Stimulated activated CD4-positive, alpha-beta T cell treated with anti-CD3 and anti-CD28 coated beads, Interleukin-4, amount 100 ng/mL, for 4 hours (primary cell): ENCODE measurements at places on chromosomes 13 and 19.

DNA sequence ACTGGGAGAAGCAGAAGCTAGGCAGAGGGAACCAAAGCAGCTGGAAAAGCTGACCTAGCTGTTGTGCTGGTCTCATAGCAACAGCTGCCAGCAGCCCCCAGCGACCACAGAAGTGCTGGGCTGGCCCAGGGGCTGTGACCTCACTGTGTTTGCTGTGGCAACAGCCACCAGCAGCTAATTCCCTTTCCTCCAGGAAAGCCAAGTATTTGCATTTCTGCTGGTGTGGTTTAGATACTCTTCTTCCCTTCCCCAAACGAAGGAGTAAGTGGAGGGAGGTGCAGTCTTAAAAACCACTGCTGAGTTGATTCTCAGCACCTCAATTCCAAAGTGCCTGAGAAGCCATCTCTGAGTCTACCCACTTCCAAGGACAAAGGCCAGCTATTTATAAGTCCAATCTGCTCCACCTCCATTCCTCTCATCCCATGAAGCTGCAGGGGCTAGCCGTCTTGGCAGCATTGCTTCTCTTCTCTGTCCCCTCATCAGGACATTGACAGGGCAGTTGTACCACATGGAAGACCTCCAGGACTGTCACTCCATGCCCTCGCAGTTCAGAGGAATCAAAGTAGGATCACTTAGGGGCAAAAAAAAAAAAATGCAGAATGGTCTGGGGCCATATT lies 11.5 kb upstream of the CCDC97 start:
- no peak for DNase-seq

DNA sequence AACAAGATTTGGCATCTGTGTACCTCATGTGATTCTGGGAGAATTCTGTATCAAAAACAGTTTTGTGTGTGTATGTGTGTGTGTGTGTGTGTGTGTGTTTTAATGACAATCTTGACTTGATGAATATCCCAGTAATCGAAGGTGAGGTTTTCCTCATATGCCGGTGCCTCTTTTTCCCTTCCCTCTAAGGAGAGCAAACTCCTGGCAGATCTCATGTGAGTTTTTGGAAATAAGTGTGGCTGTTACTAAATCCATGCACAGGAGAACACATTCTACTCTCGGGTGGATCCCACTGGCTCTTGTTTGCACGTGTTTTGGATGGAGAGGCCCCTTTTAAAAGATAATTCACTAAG lies 29.0 kb upstream of the CEBPG start:
- no peak for DNase-seq

GRCh38 chr13:102915393-102915930 lies 69.6 kb downstream of the ERCC5 start:
- no peak for DNase-seq

DNA sequence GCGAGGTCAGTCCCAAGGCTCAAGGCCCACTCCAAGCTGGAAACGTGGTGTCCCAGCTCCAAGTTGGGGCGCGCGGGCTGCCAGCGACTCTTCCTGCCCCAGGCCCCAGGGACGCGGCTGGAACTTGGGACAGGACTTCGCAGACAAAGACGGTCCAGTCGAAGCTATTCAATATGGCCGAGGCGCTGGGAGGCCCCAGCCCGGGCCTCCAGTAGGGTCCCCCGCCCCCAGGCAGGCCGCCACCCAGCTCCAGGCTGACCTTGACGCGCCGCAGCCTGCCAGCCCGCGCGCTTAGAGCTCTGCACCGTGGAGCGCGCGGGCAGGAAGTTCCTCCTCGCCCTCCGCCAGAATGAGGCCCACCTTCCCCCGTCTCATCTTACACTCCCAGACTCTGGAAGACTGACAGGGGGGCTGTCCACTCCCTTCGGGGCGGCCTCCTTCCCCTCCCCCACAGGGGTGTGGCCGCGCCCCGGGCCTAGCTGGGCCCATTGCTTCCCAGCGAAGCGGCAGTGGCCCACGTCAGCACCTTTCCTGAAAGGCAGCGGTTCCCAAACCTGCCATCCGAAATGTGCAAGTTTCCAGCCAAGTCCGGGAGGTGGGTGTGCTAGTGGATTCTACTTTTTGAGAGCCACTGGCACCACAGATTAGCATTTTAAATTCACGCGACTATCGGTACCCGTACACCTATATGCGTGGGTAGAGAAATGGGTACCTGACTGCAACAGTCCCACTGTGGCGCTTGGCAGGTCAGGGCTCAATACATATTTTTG lies at the start of gene CCDC8:
Gene CCDC8, minus strand, starts transcription at position 303 of the 770 bp plus-strand sequence. CDS start 754 bp downstream, outside the sequence.
- DNase-seq = no peak

DNA sequence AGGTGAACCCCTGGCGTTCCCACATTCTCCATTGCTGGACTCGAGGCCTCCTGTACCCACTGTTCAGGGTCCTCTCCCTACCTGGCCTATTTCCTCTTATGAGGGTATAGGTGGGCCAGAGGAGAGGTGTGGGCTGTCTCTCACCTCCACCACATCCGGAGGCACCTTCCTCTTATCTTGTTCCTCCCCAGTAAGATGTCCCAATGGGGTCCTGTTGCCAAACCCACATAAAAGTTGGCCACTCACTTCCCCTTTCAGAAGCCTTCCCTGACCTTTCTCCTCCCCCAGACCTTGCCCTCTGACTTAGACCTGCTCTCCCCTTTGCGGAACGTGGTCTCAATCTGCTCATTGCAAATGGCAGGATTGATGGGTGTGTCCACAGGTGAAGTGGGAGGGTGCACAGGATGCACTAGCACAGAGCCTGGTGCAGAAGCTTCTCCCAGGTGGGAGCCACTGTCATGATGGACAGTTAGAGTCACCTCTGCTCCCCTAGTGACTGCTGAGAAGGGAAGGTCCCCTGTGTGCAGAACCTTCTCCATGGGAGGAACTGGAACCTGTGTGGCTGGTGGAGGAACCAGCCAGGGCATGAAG lies 1.3 kb downstream of the CYP4F3 start:
- no peak for DNase-seq

DNA sequence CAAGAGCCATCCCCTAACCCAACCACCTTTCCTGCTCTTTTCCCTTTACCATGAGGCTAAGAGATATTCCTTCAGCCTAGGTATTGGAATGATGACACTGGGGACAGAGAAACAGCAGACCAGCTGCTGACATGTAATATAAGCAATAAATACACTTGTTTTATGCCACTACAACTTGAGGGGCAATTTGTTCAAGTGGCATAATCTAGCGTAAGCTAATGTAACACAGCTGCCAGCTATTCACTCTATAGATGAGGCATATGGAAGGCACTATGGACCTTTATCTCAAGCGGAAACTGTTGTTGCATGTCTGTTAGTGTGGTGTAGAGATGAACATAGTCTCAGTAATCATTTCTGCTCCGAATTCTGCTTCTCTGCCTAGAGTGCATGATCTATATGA lies 111.1 kb downstream of the STARD13 start:
- no peak for DNase-seq

DNA sequence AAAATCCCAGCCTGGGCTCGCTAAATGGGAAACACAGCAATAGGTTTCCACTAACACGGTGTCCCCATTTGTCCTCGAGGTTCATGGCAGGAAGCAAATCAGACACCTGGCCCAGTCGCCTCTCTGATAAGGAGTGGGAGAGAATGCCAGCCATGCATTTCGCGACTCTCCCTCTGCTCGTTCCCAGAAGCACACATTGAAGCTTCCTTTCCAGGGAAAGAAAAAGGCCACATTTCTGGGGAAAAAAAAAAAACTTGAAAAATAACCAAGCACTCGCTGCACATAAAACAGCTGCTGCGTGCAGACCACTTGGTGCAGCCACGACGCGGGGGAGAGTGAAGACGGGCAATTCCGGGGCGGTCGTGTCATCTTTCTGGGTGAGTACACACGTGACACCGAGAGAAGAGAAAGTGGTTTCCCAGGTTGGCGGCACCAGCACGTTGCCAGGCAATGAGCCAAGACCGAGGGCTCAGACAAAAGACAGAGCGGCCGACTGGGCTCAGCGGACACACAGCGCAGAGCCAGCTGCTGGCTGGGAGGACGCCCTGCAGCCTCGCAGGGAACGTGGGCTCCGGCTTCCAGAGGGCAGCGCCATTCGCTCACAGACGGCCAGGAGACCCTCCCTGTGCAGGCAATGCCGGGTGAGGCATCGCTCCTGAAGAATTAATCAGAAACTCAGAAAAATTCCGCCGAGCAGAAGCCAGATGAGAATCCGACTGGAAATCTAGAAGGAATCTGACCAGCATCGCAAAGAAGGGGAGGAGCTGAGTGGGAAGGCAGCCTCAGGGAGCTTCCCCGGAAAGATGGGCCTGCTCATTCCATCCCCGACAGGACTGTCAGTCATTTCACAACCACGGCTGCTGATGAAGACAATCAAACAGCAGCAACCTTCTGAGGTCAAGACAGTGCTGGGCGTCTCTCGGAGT lies 83.2 kb upstream of the IRS2 start:
- DNase-seq = peak; percentile 12

DNA sequence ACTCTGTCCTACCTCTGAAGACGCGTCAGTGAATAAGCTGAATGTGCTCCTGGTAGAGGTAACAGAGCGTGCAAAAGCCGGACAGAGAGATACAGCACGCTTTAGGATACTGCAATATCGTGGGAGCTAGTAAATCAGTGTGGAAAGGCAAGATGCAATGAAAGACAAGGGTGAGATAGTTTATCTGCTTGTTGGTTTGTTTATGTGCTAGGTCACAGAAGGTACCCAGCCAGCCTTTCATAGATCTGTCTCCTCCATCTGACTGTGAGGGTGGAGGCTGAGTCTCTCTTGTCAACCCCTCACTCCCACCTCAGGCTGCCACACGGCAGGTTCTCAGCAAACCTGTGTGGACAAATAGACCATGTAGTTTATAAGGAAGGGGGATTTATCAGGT lies 904 bp upstream of the GIPC1 start:
- no peak for DNase-seq

- DNase-seq = no peak
Observed at GRCh38 chr19:56639217-56639616, 3.7 kb upstream of the SMIM17 start.

- DNase-seq = no peak
Observed at GRCh38 chr13:106028911-106029310, 506.6 kb downstream of the EFNB2 start.

GRCh38 chr13:83297586-83298290 lies 584.5 kb downstream of the SLITRK1 start:
- no peak for DNase-seq

DNA sequence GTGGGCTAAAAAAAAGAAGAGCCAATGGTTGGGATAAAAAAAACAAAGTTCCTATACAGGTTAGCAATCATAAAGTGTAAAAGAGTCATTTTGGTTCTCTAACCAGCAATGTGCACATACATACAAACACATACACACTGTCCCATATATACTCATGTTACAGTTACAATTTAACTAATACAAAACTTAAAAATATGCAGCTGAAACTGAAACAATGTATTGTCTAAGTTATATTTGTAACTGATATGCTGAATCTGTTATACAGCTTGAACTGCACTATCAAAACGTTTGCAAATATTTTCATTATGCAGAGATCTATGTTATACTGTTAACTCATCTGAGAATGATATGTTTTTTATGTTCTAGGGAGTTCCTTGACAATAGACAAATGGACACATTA lies 173.7 kb downstream of the KLF12 start:
- DNase-seq = no peak

DNA sequence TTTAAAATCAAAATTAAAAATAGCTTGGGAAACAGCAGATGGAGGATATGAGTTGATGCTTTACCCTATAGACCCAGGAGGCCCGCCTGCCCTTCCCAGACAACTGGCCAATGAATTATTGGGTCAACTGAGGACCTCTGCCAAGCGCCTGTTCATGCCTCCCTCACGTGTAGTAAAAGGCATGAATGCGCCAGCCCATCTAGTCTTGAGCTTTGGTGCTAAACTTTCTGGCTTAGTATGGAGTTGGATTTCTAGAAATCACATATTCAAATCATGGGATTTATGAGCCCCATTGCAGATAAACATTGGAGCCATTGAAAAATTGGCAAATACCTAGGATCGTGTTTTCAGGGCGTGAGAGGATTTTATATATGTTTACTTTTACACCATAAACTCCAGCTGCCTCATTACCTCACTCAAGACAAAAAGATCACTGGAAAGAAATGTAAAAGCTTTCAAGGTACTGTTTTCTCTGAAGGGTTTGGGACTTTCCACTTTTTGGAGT lies 47.1 kb downstream of the COL4A2 start:
- DNase-seq = no peak

DNA sequence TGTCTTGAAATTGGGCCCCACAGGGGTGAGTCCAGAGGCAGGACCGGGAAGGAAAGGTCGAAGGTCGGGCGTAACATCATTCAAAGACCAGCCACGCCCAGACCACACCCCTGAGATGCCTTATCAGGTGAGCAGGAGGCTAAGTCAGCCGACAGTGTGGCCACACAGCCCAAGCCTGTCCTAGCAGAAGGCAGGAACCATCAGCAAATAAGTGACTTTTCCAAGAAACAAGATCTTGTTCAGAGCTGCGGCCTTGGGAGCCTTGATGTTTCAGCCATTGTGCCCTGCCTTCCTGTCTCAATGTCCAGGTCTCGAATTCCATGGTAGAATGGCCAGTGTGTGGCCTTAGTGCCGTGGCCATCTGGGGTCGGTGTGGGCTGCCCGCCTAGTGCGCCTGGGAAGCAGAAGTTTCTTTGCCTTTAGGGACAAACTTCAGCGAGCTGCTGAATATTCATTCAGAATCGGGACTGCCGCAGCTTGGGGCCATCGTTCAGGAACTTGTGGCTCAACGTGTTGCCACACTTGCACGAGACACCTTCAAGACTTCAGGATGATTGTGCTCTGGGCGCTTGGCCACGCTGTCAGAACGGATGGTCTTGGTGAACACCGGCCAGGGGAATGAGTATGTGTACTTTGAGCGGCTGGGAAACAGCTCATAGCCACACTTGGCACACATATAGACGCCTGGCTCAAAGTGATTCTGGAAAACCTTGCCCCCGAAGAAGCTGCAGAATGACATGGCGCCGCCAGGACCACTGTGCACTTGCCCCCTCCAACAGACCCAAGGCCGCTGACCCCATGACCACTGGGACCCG lies 6.1 kb upstream of the IFNL4 start:
- DNase-seq = no peak

- no peak for DNase-seq
Observed at GRCh38 chr13:112603641-112604225, 15.8 kb upstream of the TUBGCP3 start.

- no peak for DNase-seq
Observed at GRCh38 chr13:27161423-27161822, 10.2 kb downstream of the USP12 start.

GRCh38 chr13:36026531-36026930 lies 104.7 kb downstream of the DCLK1 start:
- DNase-seq = no peak

GRCh38 chr13:52356327-52356726 lies 49.6 kb downstream of the THSD1 start:
- no peak for DNase-seq

- DNase-seq = no peak
Observed at GRCh38 chr13:103349211-103349980, 283.2 kb upstream of the SLC10A2 start.
